ENCODE measurements at places on chromosomes 6 and 20.

- DNase-seq: peak; percentile 61
Measured at GRCh38 chr20:51636123-51636522, 93.6 kb upstream of the NFATC2 start.

- no peak for DNase-seq
Measured at GRCh38 chr20:5090191-5090590, 29.6 kb downstream of the PCNA start.

DNA sequence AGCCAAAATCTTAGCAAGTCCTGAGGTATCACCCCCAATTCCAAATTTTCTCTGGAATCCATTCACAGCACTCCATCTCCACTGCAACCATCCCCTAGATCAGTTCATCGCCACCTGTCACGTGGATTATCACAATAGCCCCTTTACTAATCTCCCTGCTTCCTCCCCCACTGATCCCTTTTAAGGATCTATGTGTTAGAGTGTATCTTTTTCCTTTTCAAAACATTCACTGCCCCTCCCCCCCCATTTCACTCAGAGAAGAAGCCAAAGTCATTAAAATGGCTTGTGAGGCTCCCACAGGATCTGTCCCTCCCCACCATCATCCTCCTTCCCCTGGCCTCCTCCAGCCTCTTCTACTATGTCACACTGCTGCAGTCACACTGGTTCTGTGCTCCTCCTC lies 18.4 kb upstream of the SPAG4 start:
- DNase-seq: no peak

- no peak for DNase-seq
Measured at GRCh38 chr6:72810571-72811280, 188.9 kb downstream of the KCNQ5 start.

DNA sequence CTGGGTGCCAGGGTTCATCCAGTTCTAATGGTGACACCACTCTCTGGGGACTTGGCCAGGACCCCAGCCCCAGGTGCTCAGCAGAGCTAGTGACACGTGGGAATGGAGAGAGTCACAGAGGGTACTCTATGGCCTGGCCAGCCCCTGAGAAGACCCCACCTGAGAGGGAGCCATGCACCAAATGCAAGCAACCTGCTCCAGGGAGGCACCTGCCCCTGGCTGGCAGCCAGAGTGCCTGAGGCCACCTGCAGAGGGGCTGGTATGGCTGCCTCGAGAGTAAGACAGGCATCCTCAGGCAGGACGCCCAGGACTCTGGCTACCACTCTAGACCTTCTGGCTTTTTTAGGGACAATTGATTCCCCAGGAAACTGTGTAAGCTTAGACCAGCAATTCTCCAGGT lies 38.6 kb upstream of the CST7 start:
- DNase-seq: no peak
